Neuronal stem cell (in vitro differentiated cells): ENCODE measurements at places on chromosomes 6 and 20.

GRCh38 chr6:108651340-108652227, 90.9 kb downstream of the FOXO3 start:
- DNase-seq: no peak

DNA sequence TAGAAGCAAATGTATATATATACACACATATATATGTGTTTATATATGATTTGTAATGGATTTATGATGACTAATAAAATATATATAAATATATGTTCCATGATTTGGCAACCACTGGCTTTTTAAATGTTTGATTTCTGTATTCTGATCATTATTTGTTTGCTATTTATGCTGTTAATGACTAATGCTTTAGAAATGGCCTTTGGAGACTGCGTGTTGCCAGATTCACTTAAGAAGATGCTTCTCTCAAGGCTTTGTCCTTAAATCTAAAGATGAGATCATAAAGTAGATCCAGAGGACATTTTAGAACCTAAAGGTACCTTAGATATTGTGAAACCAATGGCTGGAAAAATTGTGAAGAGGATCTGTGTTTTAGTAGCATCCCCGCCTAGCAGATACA, 116.0 kb upstream of the SUPT3H start:
- no peak for DNase-seq

DNA sequence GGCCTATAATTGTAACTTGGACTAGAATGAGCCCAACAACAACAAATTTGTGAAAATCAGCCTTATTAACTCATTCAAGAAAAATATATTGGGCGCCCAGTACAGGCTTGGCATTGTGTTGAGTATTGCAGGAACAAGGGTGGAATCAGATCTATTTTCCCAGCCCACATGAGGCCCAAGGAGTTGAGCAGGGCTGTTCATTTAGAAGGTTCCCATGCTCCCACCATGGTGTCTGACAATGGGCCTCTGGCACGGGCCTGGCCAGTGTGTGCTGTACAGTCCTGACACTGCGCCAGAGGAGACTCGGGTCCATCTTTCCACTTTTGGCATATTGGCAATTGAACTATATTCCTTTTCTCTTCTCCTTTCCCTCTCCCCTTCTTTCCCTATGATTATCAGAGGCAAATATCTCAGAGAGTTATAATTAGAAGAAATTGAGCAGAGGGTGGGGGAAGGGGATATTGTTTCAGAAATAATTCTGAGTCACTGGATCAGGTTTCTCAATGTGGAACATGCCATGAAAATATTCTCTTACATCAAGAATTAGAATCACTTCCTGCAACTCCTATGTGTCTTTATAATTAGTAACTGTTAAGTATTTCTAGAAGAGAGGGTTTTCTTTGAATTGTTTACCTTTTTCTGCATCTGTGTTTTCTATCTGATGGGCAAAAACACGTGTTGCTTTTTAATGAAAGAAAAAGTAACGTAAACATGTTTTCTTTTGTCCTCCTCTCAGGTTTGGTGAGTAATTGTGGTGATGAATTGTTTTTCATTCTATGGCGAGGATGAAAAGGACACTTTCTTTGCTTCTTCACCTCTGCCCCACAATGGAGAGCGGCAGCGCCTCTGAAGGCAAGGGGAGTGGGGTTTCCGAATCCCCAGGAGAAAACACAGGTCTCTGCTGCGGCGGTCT, 209.4 kb downstream of the FOXA2 start:
- no peak for DNase-seq

DNA sequence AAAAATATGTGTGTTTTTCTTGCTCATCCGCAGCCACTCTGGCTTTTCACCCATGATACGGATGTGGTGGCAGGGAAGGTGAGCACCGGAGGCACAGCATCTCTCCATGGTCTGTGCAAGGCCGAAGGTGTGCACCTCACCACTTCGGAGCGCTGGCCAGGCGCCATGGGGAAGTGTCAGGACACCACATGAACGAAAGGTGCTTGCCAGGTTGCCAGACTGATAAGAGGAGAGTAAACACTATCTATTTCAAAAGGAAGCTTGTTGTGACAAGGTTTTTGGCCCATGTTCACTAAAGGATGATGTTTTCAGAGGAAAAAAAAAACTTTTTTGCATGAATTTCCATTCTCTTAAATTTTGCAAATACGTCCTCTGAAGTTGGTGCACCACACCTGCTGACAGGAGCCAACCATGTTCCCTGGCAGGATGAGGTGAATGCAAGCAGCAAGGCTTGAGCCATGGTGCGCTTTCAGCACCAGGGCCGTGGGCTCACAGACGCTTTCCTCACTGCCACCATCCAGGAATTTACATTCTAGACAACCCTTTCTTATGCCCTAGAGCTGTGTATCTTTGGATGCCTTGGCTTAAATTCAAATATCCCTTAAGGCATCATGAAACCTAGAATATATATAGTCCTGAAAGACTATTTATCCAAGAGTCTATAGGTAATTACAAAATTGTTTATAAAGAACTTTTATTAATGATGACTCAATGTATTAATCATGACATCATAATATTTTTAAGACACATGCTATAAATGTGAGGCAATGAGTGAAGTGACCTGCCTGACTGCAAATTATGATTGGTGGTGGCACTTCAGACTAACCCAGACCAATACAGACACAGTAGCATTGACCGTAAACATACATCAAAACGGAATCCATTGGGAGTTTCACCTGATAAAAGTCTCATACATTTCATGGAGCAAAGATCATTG, 234.5 kb downstream of the TFAP2A start:
- DNase-seq: no peak

GRCh38 chr20:64159711-64160110, 4.5 kb upstream of the MYT1 start:
- DNase-seq: no peak
